ENCODE measurements at places on chromosomes 5 and 9.

GRCh38 chr5:33228149-33228548, 212.6 kb upstream of the TARS1 start:
- DNase-seq, result no peak

- DNase-seq, result no peak
These were observed 27.1 kb downstream of the RUFY1 start for GRCh38 chr5:179577286-179577960.

GRCh38 chr5:134502259-134502658, 23.2 kb upstream of the JADE2 start:
- no peak for DNase-seq

- DNase-seq, result peak; percentile 42
These were observed 278.1 kb downstream of the AOPEP start for GRCh38 chr9:95004411-95005277.

GRCh38 chr9:86471171-86471815, 117.1 kb upstream of the TUT7 start:
- DNase-seq, result no peak

- DNase-seq, result no peak
These were observed 48.7 kb downstream of the KIAA1958 start for GRCh38 chr9:112535301-112535700.

DNA sequence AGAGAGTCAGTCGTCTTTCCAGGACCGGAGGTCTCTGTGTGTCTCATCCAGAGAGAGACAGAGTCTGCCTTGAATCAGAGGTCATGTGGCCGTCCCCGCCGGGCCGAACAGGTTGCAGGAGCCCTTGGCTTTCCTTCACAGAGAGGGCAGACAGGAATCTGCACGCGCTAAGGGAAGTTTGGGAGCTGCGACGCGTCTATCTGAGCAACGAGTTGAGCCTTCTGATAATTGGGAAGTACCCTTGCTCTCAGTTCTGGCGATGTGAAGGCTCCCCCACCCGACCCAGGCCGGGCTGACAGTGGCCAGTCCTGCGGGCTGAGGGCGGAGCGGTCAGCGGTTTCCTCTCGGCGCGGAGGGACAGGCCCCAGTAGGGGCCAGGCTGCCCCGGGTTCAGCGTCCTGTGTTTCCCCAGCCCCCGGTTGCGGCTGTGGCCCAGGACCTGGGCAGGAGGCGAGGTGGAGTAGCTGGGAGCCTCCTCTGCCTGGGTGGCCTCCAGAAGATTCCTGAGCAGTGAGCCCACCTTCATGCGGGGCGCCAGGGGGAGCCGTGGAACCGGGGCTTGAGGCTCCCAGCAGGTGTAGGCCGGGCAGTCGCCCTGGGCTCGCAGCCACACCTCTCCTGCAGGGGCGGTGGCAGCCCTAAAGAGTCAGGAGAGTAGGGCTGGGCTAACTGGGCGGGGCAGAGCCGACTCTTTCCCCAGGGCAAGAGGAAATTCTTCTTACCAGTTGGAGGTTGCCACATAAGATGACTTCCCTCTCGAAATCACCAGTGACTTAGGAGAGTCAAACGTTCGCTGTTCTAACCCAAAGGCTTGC, 13.9 kb downstream of the NR2F1 start:
- DNase-seq, result no peak
